ENCODE measurements at places on chromosomes 4 and X.

DNA sequence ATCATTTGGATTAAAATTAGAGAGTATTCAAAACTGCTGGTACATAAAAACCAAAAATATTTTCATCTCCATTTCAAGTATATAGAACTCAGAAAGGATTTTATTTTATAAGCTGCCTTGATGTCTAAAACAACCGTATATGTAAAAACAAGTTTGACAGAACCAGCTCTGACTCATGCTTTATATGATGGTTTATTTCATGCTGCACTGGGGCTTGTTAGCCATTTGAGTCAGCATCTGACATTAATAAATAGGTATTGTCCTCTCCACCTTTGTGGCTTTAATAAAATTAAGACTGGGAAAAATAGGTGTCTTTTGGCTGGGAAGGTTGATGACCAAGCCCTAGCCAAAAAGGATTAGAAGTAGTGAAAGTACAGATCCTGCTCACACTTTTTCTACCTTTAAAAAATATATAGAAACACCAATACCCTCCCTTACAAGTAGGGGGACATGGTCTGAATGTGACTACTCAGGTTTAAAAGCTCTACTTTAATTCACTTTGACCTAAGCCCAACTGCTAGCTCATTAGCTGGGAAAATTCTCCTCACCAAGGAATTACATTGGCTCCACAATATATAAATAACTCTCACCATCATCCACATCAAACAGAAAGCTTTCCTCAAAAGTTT is 228.1 kb downstream of the ADAMTS3 start:
- no peak for DNase-seq

DNA sequence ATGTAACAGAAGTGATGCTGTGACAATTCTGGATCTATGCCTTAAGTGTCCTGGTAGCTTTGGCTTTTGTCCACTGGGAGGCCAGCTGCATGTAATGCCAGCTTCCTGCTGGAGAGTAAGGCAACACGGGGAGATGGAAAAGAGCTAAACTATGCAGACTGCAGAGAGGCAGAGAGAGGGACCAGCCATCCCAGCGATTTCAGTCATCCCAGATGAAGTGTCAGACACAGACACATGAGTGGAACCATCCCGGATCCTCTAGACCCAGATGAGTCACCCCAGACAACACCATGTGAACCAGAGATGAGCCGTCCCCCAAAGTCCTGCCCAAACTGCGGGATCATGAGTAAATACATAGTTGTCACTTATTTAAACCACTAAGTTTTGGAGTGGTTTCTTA is 14.6 kb downstream of the SRPX start:
- no peak for DNase-seq

GRCh38 chr4:8589823-8590545 is 2.6 kb upstream of the CPZ start:
- no peak for DNase-seq

- DNase-seq, result no peak
Observed at GRCh38 chrX:103831803-103832544, at the start of gene RAB9B. Gene RAB9B, minus strand, starts transcription at chrX:103832257. Its CDS starts 6,473 bp downstream, at chrX:103825784.

DNA sequence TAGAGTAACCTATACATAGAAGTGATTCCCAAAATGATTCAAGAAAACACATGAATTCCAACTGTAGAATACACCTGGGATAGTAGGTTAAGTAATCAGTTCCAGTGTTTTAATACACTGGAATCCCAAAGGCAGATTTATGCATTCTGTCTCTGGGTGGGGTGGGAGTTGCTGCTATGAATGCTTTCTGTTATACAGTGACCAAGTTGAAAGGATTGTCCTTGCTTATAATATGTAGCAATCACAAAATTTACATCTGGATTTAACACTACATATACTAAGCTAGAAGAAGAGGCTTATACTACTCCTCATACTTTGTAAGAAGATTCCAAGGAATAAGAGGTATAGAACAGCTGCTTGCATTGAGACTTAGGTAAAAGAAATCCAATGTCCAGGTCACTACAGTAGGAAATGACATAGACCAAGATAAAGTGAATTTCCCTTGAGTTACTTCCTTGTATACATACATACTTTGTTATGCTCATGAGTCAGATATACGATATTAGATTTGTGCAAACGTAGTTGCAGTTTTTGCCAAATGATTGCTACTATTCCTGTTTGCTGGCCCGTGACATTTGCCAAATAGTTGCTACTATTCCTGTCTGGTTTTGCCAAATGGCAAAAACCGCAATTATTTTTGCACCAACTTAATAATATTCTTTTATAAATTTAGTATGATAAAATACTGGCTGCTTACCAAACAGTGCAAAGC is 210.5 kb upstream of the DIAPH2 start:
- DNase-seq, result no peak

DNA sequence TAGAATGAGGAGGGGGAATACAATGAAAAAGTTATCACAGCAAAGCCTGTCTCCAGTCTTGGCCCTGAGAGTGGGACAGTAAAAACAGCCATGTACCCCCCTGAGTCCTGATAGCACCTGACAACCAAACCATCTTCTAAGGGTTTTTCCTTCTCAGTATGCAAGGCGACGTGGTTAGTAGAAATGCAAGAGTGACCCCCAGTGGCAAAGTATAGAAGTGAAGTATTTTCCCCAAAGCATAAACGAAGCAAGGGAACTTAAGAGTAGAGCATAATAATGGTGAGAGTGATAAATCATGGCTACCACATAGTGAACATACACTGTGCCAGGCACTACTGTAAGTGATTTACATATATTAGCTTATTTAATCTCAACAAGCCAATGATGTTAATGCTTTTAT is 52.8 kb downstream of the FAM47C start:
- DNase-seq, result no peak

DNA sequence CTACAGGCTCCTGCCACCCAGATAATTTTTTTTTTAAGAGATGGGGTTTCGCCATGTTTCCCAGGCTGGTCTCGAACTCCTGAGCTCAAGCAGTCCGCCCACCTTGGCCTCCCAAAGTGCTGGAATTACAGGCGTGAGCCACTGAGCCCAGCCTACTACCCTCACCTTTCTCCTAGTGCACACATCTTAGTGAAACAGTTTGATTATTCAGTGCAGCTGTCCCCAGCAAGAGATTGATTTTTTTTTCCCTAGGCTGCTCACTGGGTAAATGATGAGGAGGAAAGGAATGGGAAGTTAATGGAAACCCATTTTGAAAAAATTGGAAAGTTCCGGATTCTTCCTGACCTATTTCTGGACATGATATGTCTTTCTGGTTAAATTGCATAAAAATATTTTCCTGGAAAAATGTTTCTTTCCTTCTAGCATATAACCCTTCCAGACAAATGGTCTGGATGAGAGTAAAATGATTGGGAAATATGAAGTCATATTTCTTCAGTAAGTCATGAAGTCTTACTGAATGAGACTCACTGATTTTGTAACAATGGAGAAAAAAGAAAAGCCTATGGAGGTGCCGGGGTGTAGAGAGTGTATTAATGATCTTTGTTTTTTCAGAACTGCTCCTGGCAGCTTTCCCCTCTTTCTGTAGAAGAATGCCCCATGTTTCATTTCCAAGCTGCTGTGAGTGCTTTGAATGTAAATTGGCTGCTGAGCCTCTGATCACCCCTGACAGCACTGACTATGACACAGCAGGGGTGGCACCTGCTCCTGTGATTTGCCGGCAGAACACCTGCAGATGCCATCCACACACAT is 19.5 kb upstream of the ZNF41 start:
- no peak for DNase-seq

DNA sequence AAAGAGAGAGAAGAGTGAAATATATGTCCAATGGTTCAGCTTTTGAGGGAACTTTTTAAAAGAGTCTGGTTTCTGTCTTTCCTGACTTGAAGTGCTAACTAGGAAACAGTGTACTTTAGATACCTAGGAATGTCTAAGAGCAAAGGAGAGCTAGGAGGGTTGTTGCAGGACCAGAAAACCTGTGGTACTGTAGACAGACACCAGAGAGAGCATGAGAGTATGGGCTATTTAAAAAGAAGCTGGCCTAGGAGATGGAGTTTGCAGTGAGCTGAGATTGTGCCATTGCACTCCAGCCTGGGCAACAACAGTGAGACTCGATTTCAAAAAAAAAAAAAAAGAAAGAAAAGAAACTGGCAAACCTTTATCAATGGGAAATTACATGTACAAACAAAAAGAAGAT is 223.9 kb downstream of the FAT4 start:
- DNase-seq, result no peak

DNA sequence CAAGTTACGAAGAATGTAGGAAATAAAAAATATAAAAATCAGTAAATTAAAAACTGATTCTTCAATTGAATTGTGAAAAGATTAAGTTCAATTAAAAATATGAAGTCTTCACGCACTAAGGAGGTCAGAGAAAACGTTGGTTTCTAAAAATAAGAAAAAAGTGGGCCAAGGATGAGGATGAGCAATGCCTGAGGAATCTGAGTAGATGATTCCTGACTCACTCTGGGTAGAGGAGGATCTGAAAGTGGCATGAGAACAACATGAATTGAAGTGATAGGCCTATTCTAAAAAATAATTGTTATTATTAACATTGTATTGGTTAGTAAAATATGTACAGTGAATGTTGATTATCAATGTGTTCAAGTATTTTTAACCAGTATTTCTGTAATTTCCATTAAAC is 444.2 kb downstream of the GRIA2 start:
- no peak for DNase-seq

DNA sequence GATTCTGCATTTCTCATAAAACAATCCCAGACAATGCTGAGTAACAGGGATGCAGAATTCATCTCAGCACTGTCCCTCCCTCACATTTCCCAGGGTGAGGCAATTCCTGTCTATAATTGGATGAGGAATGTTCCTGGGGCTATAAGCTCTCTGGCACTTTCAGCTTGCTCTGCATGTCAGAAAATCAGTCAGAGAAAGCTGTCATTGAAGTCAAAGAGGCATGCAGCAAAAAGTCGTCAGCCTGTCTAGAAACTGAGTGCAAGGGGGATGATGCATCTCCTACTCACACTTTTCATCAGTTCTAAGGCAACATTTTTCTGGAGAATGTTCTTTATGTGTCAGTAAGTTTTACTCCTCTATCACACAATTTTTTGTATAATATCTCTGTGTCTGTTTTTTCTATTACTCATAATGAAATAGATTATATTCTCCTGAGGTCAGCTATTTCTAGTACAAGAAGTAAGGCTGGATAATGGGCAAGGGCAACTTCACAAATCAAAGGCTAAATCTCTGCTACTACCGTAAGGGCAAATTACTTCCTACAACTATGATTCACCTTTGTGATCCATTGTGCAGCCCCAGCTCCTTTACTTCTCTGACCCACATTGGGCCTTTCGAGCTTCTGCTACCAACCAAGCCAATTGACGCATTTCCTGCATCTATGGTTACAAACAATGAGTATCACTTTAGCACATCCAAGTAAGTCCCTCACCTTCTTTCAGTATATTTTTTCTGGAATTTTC is 56.0 kb downstream of the TASL start:
- DNase-seq, result no peak

GRCh38 chr4:159444678-159445077 is 341.8 kb downstream of the RAPGEF2 start:
- no peak for DNase-seq

DNA sequence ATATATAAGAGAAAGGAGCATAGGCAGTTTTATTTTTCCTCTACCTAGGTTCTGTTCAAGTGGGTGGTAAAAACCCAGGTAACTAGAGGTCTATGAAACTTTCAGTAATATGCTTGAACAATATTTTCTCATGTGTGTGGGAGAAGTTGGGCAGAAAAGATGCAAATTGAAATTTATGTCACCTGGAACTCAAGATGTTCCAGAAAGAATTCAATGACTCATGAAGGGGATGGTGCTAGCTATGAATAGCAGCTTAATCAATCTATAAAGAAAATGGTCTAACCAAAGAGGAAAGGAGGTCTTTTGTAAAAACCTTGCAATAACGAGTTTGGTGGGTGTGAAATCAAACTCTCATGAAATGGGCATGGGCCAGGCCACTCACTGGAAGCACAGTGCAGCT is 263.8 kb downstream of the INPP4B start:
- DNase-seq, result no peak
